ENCODE measurements at places on chromosomes 7 and 10.

- no peak for DNase-seq
These were observed 659.5 kb upstream of the NRG3 start for GRCh38 chr10:81215498-81215897.

GRCh38 chr10:14491811-14492210 lies 161.1 kb upstream of the FRMD4A start:
- no peak for DNase-seq

- DNase-seq: no peak
These were observed 134.7 kb downstream of the ARL5B start for GRCh38 chr10:18793951-18794350.

GRCh38 chr7:75966190-75966961 lies 28.0 kb downstream of the TMEM120A start:
- DNase-seq: no peak

- no peak for DNase-seq
These were observed 58.4 kb downstream of the SFTPD start for GRCh38 chr10:79890469-79890868.

DNA sequence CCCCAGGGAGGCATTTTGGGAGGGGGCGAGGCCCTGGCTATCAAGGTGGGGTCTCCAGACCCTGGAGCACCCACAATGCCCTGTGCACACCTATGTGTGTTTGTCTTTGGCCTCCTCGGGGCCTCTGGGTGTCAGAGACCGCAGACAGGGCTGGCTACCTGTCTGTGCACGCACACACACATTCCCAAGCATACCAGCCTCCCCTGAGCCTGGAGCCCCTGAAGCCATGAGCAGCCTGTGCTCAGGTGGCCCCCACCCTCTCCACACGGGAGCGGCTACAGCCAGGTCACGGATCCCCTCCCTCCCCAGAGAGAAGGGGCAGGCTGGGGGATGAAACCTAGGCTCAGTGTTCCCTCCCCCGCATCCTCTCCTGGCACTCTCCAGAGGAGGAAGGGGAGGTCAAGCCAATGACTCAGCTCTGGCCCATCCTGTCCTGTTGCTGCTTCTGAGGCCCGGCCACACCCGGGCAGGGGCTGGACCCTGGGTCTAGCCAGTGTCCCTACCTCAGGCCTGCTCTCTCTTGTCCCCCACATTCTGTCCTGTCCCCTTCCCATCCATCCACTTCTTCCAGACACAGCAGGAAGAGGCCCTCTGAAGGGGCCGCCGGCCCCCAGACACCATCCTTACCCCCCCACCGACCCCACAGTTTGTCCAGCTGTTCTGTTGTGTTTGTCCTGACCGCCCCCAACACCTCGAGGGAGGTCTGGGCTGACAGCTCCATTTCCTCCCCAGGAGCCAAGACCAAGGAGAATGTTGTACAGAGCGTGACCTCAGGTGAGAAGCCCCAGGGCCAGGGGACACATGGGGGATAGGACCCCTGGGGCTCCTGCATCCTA lies 720 bp downstream of the SNCG start:
- DNase-seq: no peak

GRCh38 chr10:123143162-123143824 lies 4.6 kb upstream of the HMX2 start:
- no peak for DNase-seq

- no peak for DNase-seq
These were observed 109.1 kb upstream of the TNS3 start for GRCh38 chr7:47690902-47691558.

DNA sequence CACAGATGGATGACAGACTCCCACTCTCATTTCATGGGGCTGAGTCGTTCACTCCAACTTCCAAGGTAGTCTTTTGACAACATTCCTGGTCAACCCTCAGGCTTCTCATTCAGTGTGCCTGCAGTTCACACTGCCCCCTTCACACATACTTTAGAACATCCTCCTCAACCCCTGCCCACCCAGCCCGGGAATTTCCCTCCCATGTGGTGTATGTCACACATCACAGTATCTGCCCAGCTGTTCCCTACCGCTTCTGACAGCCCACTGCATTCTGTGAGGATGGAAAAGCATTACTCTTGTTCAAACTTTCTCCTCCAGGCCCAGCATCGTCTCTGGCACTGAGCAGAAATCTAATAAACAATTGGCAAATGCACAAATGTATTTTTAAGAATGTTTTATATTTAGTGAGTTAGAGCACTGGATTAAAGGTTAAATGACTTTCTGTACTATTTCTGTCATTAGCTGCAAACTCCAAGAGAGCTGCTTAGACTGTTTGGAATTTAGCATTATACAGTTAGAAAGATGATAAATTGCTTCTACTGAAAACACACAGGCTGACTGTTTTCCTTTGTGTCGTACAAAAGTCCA lies 110.4 kb downstream of the SFMBT2 start:
- DNase-seq: no peak

- no peak for DNase-seq
These were observed 348.7 kb upstream of the LRGUK start for GRCh38 chr7:133778472-133778871.

DNA sequence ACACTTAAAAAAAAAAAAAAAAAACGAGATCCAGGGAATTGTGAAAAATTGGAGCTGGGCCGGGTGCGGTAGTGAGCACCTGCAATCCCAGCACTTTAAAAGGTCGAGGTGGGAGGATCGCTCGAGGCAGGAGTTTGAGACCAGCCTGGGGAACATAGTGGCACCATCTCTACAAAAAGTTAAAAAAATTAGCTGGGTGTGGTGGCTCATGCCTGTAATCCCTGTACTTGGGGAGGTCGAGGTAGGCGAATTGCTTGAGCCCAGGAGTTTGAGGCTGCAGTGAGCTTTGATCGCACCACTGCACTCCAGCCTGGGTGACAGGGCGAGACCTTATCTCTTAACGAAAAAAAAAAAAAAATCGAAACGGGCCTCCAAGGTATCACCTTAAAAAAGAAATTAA lies 2.0 kb downstream of the CLDN4 start:
- DNase-seq: no peak

- no peak for DNase-seq
These were observed 63.3 kb downstream of the GSAP start for GRCh38 chr7:77352665-77353406.

- DNase-seq: no peak
These were observed 260.7 kb downstream of the KLF6 start for GRCh38 chr10:3524086-3524960.

GRCh38 chr7:1058821-1059199 lies 14.5 kb downstream of the GPR146 start:
- no peak for DNase-seq

DNA sequence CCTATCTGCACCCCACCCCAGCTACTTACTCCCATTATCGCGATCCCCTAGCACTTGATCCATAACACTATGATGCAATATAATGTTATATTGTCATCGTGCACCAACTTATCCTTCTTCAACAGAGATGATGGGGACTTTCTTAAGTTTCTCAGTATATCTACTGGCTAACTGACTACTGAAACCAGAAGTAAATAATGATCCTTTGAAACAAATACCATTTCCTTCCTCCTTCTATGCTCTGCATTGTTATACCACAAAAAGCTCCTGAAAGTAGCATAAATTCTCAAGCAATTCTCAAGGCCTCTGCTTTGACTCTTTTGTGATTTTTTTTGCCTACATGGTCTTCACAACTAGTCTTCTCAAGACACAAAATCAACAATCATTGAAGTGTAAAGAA lies 68.9 kb downstream of the HTR7 start:
- no peak for DNase-seq

DNA sequence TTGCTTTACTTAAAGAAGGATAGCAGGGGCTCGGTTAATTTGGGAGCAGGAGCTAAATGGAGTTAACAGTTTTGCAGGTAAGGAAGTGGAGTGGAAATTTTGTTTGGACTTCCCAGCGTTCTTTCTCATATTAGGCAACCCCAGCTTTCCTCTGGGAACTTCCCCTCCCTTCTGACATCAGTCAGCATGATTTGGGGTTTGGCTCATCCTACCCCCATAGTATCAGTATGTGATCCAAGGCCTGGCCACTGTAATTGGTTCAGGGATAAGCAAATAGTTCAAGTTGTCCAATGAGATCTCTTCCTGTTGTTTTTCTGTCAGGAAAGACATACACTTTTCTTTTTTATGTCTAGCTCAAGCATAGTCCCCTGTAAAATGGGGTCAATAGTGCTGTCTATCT lies 125.6 kb upstream of the CDK6 start:
- DNase-seq: no peak

DNA sequence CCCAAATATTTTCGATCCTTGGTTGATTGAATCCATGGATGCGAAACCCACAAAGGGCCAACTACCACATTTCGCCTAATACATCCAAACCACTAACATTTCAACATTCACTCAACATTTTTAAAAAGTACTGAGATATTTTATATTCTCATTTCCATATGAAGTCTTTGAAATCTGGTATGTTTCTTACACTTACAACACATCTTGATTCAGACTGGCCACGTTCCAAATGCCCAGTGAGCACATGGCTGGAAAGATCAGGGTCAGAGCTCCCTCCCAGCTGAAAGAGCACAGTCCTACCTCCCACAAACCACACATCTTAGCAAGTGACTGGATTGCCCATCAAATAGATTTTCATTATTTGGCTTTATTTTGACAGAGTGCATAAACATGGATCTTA lies 18.9 kb downstream of the NCAPG2 start:
- no peak for DNase-seq

DNA sequence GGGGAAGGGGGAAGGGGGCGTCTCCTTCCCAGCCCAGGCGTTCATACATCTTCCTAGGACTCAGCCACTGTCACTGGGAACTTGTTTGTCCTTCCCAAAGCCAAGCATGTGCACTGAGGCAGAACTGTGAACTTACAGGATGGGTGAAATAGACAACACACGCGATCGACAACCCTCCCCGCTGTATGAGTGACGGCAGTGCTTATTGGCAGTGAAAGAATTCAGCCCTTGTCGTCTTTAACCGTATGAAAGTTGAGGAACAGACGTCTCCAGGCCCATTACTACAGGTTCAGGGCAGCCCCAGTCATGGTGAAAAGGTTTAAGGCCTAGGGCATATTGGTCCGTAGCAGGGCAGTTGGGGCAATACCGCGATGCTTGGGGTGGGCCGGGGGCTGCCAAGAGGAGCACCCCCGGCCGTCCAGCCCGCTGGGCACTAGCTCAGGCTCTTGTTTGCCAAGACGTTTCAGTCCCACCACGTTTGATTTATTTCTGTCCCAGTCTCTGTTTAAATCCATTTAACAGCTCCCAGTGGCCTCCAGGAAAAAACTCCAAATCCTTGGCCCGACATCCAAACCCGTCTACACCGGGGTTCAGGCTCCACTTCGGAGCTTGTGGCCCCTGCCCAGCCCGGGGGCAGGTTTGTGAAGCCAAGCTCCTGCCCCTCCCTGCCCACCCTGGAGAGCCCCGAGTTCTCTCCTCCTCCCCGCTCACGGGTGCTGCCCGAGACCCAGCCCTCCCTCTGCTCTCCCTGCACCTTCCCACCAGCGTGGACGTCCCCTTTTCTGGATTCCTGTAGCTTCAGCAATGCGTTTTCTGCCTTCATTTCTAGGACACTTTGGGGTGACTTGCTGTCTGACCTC lies 159.8 kb downstream of the DNAJB6 start:
- DNase-seq: no peak

- no peak for DNase-seq
These were observed 6.3 kb upstream of the IL2RA start for GRCh38 chr10:6068422-6068821.

GRCh38 chr10:98446151-98446660 lies 529 bp downstream of the HPS1 start:
- DNase-seq: no peak

DNA sequence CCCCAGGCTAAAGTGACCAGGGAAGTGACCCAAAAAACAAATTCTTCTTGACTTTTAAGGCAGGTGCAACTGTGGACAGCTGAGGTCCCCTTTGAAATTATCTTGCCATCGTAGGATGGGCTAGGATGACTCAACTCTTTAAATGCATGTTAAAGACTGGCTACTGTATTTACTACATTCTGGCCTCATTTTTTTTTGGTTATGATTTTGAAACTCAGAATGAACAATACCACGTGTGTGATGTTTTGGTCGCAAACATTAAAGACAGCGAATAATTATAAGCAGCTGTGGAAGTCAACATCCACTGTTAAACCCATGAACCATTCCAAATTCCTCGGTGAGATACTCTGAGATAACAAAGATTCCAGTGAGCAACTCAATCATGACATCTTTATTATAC lies 1.2 kb upstream of the SLC13A4 start:
- DNase-seq: no peak

GRCh38 chr10:89550509-89550908 lies 15.1 kb upstream of the SLC16A12 start:
- no peak for DNase-seq

DNA sequence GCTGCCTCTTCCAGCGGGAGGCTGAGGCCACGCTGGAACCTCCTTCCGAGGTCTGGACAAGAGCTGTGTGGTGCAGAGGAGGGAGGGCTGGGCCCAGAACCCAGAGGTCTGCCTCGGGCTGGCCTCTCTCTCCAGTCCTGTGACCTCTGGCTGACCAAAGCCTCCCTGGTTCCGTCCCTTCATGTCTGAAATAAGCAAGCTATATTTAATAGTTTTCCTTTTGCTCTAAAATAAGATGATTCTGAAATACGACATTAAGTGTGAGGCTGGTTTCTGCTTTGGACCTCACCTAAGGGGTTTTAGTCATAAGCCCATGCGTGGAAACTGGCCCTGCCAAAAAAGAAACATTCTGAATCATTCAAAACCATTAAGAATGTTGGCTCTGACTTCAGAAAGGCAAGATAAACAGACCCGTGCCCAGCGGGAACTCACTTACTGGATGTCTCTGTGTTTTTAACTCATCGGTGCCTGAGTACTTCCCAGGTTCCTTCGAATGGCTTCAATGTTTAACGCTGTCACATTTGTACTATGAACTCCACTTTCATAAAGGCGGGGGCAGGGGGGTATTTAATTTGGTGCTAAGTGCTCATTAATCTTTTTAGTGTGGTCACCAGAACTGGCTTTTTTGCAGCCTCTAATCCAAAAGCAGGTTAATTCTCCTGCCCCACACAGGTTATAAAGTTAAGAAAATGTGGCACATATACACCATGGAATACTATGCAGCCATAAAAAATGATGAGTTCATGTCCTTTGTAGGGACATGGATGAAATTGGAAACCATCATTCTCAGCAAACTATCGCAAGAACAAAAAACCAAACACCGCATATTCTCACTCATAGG lies 157.5 kb upstream of the KLF14 start:
- no peak for DNase-seq

DNA sequence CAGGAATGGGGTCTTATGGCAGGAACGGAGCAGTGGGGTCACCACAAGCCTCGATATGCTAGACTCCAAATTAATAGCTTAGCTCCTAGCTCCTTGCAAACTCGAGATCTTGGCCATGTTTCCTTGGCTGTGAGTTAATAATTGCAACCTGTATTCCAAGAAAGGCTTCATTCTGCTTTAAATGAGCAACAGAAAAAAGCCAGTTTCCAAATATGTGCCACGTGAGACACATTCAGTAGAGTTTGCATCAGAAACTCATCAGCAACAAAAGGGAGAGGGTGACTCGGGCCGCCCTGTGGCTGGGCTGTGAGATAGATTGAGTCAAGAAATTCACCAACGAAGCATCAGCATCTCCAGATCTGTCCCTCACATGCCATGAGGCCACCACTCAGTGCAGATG lies 112.0 kb downstream of the NPTX2 start:
- no peak for DNase-seq

- peak; percentile 84 for DNase-seq
These were observed 4.0 kb upstream of the IGF2BP3 start for GRCh38 chr7:23474094-23474828.
